ENCODE measurements at places on chromosomes 2 and 18. TPM values are rescaled to one million over a fixed set of nuclear protein-coding genes. Genes with fewer than 3 reads are reported as not detected.

Gene UGT1A3
- not detected for total RNA-seq

Gene PAX8
- total RNA-seq: 2.3 TPM

Gene CYS1
- 30.4 TPM for total RNA-seq

Gene TRIM43
- total RNA-seq: not detected

Gene DLGAP1
- total RNA-seq: 7.9 TPM

Gene MAP2
- total RNA-seq: 32.9 TPM

Gene XIRP2
- total RNA-seq: not detected

Gene SLC19A3
- 23.4 TPM for total RNA-seq

Gene GAREM2
- total RNA-seq: 1.6 TPM

DNA sequence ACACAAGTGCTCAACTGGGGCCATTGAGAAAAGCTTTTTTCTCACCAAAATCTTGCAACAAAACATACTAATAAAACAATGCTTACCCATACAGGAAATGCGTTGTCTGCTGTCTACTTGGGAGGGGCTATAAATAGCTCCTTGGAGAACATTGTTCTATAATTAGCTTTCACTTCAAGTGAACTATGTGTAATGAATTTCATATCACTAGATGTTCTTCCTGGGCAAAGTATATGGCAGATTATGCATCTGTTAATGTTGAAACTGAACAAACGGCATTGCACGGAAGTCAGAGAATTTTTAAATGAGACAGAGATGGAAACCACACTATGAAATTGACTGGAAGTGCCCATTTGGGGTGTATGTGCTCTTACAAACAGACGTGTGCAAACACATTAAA, 6.4 kb upstream of the NPAS2 start:
- no peaks in the 10 kb centered on the region for H3K36me3 ChIP-seq
- H3K4me3 ChIP-seq: no peak overlapping the region
- no peaks in the 10 kb centered on the region for H3K27me3 ChIP-seq

DNA sequence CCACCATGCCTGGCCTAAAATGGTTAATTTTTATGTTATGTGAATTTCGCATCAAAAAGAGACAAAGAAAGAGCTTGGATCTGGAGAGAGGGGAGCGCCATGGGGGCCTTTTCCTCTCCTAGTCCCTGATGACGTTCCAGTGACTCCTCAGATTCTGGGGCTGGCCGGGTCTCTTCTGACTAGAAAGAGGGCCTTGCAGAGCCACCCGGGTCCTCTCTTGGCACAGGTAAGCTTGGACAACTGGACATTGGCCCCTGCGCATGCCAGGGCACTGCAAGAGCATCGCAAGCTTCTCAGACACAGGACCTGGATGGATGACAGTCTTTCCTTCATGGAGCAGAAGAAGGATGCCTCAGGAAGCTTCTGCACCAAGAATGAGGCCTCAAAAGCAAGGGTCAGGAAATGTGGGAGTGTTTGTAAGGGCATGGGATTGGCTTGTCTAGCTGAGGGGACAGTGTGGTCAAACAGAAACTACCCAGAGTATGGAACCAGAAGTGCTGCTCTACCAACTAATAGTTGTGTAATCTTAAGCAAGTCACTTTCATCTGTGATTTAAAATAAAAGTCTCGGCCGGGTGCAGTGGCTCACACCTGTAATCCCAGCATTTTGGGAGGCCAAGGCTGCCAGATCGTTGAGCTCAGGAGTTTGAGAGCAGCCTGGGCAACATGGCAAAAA, 35.2 kb downstream of the FOSL2 start:
- H3K4me3 ChIP-seq: no peak overlapping the region
- H3K4me1 ChIP-seq: peaks cover 33% of the 10 kb centered on the region
- no peak overlapping the region for H3K27ac ChIP-seq
- no peaks in the 10 kb centered on the region for H3K36me3 ChIP-seq
- H3K27me3 ChIP-seq: no peaks in the 10 kb centered on the region

DNA sequence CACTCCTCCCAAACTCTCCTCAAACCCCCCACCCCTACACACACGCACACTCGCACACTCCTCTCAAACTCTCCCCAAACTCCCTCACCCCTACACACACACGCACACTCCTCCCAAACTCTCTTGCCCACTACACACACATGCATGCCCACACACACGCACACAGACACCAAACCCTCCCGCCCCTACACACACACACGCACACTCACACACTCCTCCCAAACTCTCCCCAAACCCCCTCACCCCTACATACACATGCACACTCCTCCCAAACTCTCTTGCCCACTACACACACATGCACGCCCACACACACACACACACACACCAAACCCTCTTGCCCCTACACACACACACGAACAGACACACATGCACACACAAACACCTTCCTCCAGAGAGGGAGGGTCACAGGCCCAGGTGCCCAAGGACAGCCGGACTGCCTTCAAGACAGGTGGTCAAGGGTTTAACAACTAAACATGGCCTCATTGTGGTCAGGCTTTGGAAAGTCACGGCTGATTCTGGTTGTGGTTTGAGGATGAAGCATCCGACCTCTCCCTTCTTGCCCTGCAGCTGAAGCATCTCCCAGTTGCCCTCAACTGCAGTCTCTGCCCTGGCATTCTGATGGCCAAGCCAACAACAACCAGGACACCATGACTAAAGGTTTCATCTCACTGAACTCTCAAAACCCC, 72.3 kb upstream of the SNTG2 start:
- no peak overlapping the region for H3K4me3 ChIP-seq
- no peaks in the 10 kb centered on the region for H3K36me3 ChIP-seq
- no peak overlapping the region for H3K27ac ChIP-seq
- no peak for DNase-seq

DNA sequence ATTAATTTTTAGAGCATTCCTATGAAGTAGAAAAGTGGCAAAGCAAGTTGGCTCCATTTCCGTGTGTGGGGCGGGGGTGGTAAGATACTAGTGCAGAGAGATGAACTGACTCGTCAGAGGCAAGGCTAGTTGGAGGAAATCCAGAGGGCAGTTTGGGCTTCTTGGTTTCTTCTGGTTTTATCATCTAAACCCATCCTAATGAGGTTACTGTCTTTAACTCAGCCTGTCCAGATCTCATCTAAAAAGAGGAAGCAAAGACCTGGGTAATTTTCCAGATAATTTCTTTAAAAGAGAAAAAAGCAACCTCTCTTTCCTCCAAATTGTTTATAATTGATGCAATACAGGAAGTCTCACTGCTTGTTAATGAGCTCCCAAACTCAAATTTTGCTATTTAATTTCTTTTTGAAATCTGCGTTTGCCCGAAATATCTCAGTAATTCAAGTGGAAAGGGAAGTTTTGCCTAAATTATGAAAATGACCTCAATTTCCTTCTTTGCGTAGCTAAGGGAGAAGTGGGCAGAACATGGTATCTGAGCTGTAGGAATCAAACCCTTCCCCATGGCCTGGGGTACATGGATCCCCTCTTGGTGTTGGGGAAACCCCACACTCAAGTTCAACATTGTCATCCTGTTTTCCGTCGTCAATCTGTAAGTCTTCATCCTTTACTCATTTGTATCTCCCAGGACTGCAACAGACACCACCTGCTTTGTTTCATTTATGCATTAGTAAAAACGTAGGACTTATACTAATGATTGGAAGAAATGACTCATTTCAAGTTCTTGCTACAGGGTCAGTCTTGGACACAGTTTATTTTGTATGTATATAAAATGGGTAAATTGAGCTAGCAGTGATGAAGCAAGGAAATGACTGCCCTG, 89.1 kb upstream of the KLF7 start:
- H3K4me3 ChIP-seq: no peak overlapping the region
- DNase-seq: no peak
- peak overlapping the region; percentile 3 for H3K27ac ChIP-seq
- H3K36me3 ChIP-seq: no peaks in the 10 kb centered on the region
- no peaks in the 10 kb centered on the region for H3K4me1 ChIP-seq

DNA sequence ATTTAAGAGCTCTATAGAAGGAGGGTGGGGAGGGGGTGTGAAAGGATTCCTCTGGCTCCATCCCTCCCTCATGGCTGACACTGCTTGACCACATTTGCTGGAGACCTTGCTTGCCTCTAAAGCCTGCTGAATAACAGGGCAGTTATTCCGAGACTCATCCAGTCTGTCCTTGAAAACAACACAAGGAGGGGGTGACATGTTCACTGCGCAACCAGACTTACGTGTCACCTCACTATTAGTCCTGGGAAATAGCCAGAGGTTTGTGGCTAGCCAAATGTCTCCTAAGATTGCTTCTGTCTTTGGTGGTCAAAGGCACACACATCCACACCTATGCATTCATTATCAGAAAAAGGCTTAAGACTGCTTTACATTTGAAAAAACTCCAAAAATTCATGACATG, 256.2 kb upstream of the SKOR2 start:
- H3K27me3 ChIP-seq: no peaks in the 10 kb centered on the region
- no peak overlapping the region for H3K27ac ChIP-seq
- no peaks in the 10 kb centered on the region for H3K36me3 ChIP-seq
- H3K4me1 ChIP-seq: no peaks in the 10 kb centered on the region
- no peak overlapping the region for H3K4me3 ChIP-seq

- no peak for DNase-seq
- no peaks in the 10 kb centered on the region for H3K27me3 ChIP-seq
- no peak overlapping the region for H3K27ac ChIP-seq
- no peaks in the 10 kb centered on the region for H3K4me1 ChIP-seq
- no peaks in the 10 kb centered on the region for H3K36me3 ChIP-seq
Measured at GRCh38 chr2:148756292-148756975, 111.9 kb downstream of the EPC2 start.

GRCh38 chr2:28035163-28035690, 144.7 kb downstream of the BABAM2 start:
- no peaks in the 10 kb centered on the region for H3K4me1 ChIP-seq
- H3K27me3 ChIP-seq: no peaks in the 10 kb centered on the region
- no peak overlapping the region for H3K27ac ChIP-seq
- no peak overlapping the region for H3K4me3 ChIP-seq
- H3K36me3 ChIP-seq: no peaks in the 10 kb centered on the region
- no peak for DNase-seq

GRCh38 chr2:240390091-240391073, 45.1 kb upstream of the GPC1 start:
- no peaks in the 10 kb centered on the region for H3K4me1 ChIP-seq
- no peak for DNase-seq

GRCh38 chr2:55049043-55049820, 1.0 kb downstream of the RTN4 start:
- DNase-seq: peak; percentile 86
- H3K4me1 ChIP-seq: peaks cover 42% of the 10 kb centered on the region
- peak overlapping the region; percentile 47 for H3K4me3 ChIP-seq
- H3K27me3 ChIP-seq: no peaks in the 10 kb centered on the region

DNA sequence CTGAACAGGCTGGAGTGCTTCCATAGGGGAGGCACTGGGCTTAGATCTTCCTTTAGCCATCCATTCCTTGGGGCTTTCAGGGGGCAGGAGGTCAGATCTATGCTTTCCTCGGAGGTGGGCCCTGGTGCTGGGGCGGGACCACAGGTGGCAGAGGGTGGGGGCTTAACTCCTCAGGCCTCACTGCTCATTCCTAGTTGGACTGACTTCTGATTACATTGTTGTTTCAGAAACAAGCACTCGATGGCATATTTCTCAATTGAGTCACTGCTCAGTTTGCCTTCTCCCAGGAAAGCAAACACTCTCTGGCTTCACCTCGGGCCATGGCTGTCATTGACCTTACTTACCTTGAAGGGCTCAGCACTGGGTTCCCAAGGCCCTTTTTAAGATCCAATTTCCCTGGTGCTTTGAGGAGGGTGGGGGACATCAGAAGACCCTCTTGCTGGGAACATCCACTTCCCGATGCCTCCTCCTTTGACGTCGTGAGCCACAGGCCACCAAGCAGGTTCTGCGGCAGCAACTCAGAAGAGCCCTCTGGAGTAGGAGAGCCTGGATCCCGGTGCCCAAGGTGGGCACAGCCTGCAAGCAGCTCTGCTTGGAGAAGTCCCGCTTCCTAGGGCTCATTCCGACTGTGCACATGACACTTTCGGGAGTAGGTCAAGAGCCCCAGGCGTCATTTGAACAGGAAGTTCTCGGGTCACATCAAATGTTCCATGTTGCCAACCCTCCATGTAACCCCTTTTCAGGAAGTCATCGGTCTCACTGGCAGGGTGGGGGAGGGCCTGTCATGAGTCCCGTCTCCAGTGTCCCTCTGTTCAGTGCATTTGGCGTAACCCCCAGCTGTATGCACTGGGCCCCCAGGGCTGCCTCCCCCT, 40.6 kb downstream of the SDC1 start:
- H3K27me3 ChIP-seq: no peaks in the 10 kb centered on the region
- H3K36me3 ChIP-seq: no peaks in the 10 kb centered on the region
- H3K4me3 ChIP-seq: no peak overlapping the region
- H3K4me1 ChIP-seq: peaks cover 48% of the 10 kb centered on the region

DNA sequence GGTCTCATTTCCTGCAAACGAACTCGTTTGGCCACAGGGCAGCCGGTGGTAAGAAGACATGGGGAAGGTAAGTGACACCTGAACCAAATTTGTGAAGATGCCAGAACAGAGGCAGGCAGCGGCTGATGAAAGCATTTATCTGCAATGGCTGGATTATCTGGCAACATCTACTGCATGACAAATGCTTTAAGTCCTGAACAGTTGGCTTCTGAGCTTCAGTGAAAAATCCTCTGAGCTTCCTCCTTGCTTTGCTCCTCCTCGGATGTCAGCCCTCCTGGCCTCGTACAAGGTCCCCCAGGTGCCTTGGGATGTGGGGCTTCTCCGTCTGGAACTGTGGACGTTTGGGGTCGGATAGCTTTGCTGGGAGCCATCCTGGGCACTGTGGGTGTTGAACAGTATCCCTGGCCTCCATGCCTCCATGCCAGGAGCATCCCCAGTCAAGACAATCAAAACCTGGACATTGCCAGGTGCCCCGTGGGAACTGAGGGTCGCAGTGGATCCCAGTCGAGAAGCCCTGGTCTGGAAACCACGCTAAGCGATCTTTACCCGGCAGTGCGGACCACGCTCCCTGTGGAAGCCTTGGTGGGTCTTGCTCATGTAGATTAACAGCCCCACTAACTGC, 49.3 kb downstream of the KCNG2 start:
- no peak overlapping the region for H3K4me3 ChIP-seq
- DNase-seq: no peak
- no peak overlapping the region for H3K27ac ChIP-seq
- no peaks in the 10 kb centered on the region for H3K27me3 ChIP-seq
- H3K36me3 ChIP-seq: no peaks in the 10 kb centered on the region
- no peaks in the 10 kb centered on the region for H3K4me1 ChIP-seq

DNA sequence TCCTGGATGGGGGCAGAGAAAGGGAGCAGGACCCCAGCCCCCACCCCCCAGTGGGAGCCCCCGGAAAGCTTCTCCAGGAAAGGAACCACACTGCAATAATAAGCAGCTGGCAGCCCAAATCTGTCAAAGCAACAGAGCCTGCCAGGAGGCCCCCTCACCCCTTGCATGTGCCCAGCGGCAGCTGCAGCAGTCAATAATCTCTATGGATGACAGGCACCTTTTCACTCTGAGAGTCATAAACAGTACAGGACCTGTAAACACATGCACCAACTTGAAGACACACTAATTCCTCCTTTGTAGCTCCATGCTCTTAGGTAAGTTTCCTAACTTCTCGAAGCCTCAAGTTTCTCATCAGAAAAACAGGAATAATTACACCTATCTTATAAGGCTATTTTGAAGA, 26.2 kb upstream of the KDM3A start:
- H3K27me3 ChIP-seq: no peaks in the 10 kb centered on the region
- no peak for DNase-seq
- no peaks in the 10 kb centered on the region for H3K4me1 ChIP-seq
- H3K27ac ChIP-seq: no peak overlapping the region

- no peak for DNase-seq
- H3K36me3 ChIP-seq: no peaks in the 10 kb centered on the region
- H3K4me1 ChIP-seq: no peaks in the 10 kb centered on the region
- H3K27ac ChIP-seq: no peak overlapping the region
Measured at GRCh38 chr2:233130481-233131020, 70.4 kb downstream of the INPP5D start.
